ENCODE measurements at places on chromosomes 16 and 17.
A peak's percentile ranks its signal among the peaks of the same experiment; 100 is the strongest.

- no peak for DNase-seq
Observed at GRCh38 chr16:26993963-26994362, 72.8 kb upstream of the C16orf82 start.

DNA sequence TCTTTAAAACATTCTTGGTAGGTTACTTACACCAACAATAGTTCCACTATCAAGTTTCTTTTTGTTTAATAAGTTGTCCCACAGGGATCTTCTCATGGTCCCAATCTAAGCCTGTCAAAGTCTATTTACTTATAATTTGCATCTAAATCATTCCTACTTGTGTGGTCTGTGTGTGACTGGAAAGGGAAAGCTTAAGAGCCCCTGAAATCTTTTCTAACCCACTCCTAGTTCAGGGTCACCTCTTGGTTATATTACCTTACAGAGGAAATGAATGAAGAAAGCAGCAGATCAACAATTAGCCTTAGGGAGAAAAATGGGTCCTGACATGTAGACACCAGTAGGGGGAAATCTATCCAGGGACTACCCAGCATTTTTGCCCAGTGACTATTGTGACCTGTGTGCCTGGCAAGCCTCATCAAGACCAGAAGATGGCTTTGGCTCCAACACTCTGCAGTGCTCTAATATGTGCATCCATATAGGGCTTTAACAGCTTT, 110.4 kb upstream of the HAS3 start:
- no peak for DNase-seq

- no peak for DNase-seq
Observed at GRCh38 chr17:37138571-37139120, 189.9 kb downstream of the AATF start.

DNA sequence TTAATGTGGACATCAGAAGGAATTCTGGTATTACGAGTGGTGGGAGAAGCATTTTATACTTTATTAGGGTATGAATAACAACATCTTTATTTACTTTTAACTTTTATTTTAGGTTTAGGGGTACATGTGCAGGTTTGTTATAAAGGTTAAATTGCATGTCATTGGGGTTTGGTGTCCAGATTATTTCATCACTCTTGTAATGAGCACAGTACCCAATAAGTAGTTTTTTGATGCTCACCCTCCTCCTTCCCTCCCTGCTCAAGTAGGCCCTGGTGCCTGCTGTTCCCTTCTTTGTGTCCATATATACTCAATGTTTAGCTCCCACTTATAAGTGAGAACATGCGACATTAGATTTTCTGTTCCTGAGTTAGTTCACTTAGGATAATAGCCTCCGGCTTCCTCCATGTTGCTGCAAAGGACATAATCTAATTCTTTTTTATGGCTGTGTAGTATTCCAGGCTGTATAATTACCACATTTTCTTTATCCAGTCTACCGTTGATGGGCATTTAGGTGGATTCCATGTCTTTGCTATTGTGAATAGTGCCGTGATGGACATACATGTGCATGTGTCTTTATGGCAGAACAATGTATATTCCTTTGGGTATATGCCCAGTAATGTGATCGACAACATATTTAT, 456.2 kb downstream of the XYLT1 start:
- no peak for DNase-seq

DNA sequence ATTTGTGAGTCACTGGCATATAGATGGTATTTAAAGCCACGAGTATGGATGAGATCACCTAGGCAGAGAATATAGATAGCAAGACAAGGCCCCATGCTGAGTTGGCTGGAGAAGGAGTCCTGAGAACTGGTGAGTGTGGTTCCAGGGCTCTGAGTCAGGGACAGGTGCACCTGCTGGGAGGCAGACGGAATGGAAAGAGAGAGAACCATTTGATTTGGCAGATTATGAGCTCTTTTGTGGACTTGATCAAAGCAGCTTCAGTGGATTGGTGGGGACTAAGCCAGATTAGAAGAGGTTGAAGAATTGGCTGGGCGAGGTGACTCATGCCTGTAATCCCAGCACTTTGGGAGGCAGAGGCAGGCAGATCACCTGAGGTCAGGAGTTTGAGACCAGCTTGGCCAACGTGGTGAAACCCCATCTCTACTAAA, 4.3 kb upstream of the C16orf92 start:
- no peak for DNase-seq

GRCh38 chr16:83779886-83780285, 27.9 kb upstream of the HSBP1 start:
- DNase-seq: no peak

DNA sequence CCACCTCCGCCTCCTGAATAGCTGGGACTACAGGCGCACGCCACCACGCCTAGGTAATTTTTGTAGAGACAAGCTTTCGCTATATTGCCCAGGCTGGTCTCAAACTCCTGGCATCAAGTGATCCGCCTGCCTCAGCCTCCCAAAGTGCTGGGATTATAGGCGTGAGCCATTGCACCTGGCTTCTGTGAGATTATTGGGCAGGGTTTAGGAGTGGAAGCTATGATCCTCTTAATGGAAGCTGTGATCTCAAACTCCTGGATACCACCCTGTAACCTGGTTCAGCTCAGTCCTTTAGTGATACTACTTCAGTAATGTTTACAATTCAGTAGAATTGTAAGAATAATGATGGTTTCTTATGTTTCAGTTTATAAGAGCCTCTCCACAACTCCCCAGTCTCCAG, 14.1 kb downstream of the NFE2L1 start:
- DNase-seq: no peak

DNA sequence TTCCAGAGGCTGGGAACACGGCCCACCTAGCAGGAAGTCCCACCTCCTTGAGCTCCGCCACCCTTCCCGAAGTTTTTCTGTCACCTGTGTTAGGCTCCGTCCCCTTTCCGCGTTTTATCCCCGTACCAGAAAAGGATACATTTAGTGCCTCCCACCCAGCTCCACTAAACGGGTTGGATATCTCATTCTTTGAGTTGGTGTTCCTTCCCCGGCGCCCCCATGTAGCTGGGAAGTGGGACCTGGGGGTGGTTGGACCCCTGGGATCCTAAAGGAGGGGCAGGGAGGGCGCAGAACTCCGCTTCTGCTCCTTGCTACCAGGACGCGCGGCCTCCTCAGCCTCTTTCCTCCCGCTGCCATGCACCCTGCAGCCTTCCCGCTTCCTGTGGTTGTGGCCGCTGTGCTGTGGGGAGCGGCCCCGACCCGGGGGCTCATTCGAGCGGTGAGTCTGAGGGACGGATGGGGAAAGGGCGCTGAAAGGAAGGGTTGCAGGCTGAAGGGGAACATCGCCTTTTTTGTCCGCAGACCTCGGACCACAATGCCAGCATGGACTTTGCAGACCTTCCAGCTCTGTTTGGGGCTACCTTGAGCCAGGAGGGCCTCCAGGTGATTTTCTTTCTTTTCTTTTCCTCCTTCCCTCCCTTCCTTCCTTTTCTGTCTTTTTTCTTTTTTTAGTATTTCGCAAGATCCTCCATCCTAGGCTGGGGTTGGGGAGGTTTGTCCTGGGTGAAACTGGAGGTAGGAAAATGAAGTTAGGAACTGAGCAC, 669 bp downstream of the RNF167 start:
- peak; percentile 37 for DNase-seq

GRCh38 chr17:51813140-51813783, 345.3 kb downstream of the CA10 start:
- no peak for DNase-seq

DNA sequence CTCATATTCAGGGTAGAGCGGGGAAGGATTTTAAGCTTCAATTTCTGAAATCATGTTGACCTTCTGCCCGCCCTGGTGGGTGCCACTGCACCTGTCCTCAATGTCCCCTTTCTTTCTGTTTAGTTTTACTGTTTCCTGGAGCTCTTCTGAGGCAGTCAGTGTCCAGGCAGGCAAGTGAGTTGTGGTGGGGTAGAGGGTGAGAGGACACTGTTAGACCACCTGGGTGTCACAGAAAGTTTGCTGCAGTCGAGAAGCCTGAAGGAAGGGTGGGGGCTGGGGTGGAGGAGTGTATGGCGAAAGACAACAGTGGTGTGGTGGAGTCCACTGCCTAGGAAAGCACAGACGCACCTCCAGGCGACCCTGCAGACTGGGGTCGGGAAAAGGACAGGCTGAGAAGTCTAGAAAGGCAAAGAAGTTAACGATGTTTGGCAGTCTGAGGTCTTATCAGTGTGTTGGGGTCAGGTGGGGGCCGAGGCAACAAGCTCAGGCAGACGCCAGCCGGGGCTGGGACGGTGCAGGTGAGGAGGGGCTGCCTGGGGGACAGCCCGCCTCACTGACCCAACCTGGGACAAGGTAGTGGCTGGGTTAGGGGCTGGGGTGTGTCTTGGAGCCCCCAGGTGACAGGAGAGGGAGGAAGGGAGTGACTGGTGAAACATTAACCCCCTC, 23.3 kb upstream of the HOXB13 start:
- no peak for DNase-seq

GRCh38 chr17:17414341-17414805, 62.4 kb upstream of the MED9 start:
- no peak for DNase-seq

GRCh38 chr17:40069751-40070708, 7.3 kb downstream of the THRA start:
- peak; percentile 33 for DNase-seq

DNA sequence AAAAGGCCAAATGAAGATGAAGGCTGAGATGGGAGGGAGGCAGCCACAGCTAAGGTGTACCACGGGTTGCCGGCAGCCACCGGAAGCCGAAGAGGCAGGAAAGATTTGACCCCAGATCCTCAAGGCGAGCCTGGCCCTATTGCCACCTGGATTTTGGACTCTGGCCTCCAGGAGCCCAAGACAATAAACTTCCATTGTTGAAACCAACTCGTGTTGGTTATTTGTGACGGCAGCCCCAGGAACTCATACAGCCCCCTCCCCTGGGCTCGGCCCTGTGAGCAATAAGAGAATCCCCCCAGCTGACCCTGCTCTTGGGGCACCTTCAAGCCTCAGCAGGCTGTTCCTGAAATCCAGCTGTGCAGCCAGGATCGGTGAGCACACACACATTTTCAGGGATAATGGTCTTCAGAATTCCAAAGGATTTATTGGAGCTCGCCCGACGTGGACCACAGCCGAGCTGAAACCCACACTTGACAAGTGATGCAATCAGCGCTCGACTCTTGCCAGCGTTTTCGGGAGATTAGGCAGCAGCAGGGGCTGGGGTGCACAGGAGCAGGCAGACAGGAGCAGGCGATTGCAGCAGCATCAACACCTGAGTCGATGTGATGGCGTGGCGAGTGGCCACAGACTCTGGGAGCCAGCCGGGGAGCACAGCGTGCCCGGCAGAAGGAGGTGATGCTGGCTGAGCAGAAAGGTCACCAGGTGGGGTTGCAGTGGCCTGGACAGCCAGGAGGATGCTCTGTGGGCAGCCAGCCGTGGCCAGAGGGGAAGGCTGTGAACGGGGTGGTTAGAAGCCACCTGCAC, 22.4 kb upstream of the CBX4 start:
- no peak for DNase-seq

DNA sequence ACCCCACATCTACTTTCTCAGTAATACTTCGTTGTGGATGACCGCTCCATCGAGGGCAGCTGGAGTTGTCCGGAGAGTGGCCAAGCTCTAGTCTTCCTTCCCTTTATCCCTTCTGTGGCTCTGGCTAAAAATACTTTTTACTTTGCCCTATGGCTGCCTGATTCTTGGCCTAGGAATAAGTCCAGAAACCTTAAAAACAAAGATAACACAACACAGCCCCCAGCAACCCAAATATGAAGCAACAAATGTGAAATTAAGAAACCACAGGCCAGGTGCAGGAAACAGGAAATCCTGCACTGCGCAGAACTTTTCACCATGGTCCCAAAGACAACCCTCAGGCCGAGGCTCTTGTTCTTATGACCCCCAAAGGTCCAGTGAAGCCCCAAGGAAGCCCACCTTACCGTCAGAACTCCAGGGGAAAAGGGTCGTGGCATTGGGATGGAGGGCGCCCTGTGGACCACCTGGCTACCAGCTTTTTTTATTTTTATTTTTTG, 26.0 kb downstream of the TK2 start:
- no peak for DNase-seq

- no peak for DNase-seq
Observed at GRCh38 chr17:17072546-17072945, 30.3 kb downstream of the MPRIP start.

DNA sequence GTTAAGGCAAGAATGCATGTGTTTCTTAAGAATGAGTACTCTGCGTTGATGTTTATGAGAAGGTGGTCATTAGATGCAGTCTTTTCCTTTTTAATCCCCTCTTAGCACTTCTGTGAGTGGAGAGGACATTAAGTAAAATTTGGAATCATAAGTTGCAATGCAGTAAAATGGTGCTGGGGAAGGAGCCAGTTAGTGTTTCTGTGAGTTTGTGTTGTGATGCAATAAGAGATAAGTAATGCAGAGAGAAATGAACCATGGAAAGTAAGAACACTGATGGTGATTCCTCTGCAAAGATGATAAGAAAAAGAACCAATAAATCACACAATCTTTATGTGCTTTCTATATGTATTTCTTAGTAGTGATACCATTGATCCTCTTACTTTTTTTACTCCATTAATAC, 20.0 kb downstream of the ABHD15 start:
- DNase-seq: no peak

GRCh38 chr16:85098565-85098964, 13.7 kb downstream of the CIBAR2 start:
- no peak for DNase-seq

- no peak for DNase-seq
Observed at GRCh38 chr17:69878661-69879060, 196.4 kb upstream of the KCNJ16 start.

DNA sequence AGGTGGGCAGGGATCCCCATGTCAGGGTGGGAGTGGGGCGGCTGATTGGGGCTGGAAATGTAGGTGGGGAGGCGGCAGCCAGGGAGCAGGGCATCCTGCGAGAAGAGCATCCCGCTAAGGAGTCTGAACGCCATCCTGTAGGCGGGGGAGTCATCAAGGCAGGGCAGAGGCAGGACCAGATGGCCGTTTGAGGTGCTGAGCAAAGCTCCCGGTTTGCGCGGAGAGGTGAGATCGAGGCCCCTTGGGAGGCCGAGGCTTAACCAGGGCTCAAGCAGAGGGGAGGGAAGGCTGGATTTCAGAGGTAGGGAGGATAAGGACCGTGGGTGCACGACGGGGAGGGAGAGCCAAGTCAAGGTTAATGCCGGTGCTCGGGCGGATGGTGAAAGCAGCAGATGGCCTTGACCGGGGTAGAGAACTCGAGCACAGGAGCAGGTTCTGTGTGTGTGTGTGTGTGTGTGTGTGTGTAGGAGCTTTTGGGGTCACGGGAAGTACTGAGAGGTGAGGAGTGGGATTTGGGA, 472 bp upstream of the NME2 start:
- no peak for DNase-seq

DNA sequence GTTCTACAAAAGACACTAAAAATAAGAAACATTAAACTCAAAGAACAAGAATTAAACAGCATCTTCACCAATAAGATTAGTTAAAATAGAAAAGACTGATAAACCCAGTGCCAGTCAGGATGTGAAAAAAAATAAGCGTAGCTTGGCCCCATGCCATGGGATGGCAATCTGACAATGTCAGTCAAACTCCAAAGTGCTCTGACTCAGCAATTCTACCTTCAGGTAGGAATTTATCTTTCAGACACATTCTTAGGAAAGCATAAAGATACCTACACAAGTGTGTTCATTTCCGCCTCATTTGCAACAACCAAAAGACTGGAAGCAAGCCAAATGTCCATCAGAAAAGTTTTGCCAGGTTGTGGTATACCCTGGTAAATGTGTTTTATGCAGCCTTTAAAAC, 9.1 kb upstream of the MPO start:
- no peak for DNase-seq
